Fibroblast of lung (primary cell): ENCODE measurements at places on chromosomes 4 and X. TPM values are rescaled to one million over a fixed set of nuclear protein-coding genes. Genes with fewer than 3 reads are reported as not detected.
A peak's percentile ranks its signal among the peaks of the same experiment; 100 is the strongest.

DNA sequence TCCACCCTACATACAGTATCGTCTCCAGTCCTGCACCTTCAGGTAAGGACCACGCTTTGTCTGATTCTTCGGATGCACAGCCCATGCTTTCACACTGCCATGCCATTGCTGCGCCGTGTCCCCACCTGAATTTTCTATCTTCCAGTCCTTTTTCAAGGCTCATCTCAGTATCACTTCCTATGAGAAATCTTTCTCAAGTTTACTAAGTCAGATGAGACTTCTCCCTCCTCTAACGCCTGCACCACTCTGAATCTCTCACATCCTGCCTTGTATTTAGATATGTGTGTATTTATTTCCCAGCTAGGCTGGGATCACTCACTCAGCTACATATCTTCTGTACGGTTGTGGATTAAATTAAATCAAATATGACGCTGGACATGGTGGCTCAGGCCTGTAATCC, 116.8 kb downstream of the SMIM20 start:
- no peak for DNase-seq

DNA sequence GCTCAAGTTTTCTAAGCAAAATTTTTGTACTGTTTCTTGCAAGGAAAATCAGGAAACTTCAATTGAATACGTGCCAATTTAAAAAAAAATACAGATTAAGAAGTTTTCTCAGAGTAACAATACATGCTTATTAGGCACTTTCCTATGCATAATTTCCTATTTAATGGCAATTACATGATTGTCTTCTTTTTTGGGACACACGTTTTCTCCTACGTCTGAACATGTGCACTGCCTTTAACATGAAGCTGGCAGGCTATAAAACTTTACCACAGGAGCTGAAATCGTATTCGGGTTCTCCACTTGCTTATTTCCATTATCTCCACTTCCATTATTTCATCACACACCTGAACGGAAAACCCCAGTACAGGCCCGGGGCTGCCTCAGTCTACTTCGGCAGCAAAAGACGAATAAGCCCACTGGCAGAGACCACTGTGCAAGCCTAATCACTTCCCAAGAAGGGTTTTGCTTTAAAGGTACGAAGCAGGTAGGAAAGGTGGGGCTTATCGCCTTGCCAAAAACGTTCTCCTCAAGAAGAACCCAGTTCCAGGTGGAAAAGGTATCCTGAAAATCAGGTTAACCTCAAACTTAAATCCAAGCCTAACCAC, 575 bp downstream of the RCHY1 start:
- peak; percentile 15 for DNase-seq

Gene TCEANC
- total RNA-seq: 4.6 and 7.3 TPM in 2 replicates

- peak; percentile 74 for DNase-seq
These were observed 1.2 kb upstream of the SLC7A11 start for GRCh38 chr4:138243369-138243768.

DNA sequence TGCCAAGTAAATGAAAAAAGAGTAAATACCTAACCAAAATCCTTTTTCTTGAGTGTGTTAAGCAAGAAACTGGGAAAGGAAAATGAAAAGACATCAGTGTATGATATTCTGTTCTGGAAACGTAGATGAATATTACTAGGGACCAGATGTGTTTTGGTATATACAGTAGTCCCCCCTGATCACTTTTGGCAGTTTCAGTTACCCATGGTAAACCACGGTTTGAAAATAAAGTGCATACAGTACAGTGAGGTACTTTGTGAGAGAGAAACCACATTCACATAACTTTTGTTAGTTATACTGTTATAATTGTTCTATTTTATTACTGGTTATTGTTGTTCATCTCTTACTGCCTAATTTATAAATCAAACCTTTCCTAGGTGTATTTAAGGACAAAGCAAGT, 250.9 kb downstream of the TENM3 start:
- DNase-seq: no peak

Gene MND1
- total RNA-seq: 1.0 and 5.8 TPM in 2 replicates

GRCh38 chr4:86026720-86027119, 333.1 kb downstream of the MAPK10 start:
- DNase-seq: no peak

DNA sequence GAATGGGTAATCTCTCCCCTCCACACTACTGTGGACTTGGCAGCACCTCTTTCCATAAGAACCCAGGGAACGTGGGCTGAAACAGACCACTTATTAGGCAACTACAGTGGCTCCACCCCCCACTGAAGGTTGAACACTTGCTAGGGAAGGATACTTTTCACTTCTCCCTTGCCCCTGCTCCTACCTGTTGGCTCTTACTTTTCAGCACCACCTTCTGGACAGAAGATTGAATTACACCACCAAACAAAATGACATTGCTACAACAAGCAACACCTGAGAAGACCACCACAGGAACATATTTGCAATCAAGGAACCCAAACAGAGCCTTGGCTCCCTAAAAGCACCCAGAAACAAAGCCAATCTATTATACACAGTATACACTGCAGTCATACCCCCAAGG, 132.1 kb upstream of the CXCL13 start:
- no peak for DNase-seq

GRCh38 chr4:80096175-80096850, 23.3 kb upstream of the ANTXR2 start:
- peak; percentile 17 for DNase-seq

DNA sequence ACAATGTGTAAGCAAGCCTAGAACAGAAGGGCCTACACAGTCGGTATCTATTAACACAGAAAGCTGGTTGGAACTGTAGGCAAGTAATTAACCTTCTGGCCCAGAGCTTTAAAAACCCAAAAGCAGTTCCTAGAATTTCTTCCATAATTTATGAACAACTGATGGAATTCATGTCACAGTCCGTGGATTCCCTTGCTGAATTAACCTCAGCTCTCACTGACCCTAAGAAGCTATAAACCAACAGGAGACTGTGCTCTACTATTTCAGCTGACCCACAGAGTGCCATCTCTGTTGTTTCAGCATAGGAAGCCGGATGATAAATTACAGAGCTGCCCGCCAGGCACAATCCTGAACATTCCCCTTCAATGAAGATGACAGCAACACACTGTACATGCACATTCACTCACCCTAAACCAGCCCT, 157.3 kb downstream of the PRDM5 start:
- no peak for DNase-seq

Gene MGAT4D
- total RNA-seq: not detected in 2 replicates

DNA sequence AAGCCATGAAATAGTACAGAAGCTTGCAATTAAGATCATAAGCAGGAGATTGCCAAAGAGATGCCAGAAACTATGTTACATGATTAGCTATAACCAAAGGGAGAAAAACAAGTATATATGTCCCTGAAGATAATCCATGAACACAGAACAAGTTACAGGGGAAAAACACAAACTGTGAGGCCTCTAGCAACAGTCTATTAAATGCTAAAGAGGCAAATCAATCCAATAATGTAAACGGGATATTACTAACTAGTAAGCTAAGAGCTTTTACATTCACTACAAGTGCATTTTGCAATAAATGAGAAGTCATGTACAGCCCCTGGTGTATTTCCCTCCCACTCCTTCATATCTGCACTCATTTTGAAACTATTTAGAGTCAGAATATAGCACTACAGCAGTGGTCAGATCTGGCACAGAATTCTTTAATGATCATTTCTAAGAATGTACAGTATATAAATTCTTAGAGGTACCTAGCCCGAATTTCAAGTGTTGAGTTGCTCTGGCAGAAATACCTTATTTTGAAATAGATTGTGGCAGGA, 449.8 kb upstream of the SMIM31 start:
- no peak for DNase-seq

- DNase-seq: peak; percentile 38
These were observed 74.6 kb downstream of the WDR44 start for GRCh38 chrX:118420462-118420861.

GRCh38 chrX:66012094-66012534, 27.8 kb downstream of the VSIG4 start:
- DNase-seq: no peak

DNA sequence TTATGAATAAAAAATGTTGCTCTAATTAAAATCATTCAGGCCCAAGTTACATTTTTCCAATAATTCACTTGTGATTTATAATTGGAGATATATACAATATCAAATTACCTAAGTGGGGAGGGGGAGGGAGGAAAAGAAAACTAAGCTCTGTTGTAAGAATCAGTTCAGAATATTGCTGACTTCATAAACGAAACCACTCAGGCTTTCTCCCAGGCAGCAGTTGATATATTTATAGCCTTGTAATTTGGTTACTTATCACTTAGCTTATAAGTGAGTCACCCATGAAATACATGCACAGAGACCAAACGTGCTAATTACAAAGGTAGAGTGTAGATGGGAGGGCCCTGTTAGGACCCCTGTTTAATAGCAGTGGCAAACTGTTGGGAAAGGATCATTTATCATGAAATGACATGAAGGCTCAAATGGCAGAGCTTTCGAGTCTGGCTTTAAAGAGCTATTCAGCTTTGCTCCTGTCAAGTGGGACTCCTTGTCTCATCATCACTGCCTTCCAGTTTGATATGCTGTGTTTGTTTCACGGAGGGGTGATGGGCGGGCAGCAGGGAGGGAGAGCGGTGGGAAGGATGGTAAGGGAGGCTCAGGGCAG, 105.6 kb upstream of the PGRMC2 start:
- DNase-seq: peak; percentile 80

DNA sequence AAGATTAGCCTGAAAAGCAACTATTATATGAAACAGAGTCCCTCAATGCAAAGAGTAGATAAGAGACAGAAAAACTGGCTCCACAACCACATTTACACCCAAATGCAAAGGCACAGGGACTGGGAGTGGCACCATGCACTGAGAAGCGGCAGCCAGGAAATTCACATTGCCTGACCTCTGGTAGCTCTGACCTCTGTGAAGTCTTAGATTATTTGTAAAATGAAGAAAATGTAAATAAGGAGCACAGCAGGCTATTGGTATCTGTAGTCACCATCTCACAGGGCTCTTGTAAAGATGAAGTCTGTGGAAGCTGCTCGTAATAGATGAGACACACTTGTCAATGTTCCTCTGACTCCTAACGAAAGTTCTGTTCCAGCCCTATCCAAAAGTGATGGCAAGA, 69.7 kb downstream of the FAT1 start:
- DNase-seq: no peak
